NCI-H1105 treated with DMSO at 0.1 percent for 48 hours (cell line): ENCODE measurements at places on chromosomes 16 and 17.

GRCh38 chr17:57957120-57957850 is 2.1 kb upstream of the CUEDC1 start:
- DNase-seq: no peak

DNA sequence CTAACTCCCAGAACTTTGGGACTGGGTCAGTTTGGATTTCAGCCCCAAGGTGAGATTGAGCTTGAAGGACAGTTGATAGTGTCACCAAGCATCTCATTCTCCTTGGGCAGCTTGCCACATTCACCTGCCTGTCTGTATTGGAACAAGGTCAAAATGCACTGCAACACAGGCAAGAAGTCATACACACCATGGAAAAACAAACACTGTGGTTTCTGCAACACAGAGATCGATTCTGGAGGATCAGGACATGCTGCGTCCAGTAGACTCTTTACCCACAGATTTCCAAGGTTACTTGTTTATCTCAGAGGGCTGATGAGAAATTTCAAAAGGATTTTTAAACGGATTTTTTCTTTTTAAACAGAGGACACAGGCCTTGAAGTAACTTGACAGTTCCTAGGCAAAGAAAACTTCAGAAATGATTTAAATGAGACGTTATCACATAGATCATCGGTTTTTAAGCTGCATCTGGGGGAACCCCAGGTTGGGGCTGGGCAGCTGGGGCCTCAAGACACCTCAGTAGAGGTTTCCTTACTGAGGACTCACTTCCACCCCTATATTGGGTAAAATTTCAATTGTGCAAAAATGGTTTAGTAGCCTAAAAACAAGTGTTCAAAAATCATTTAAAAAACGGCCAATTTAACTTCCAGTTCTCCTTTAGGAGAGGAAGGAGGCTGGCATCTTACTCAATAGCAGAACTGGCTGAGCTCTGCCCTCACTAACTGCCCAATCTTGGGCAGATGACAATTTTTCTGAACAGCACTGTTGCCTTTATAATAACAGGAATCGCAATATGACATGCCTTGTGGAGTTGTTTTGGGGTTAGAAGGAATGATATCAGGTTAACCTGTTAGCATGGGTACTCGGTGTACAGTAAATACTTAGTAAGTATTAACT is 299.3 kb downstream of the XYLT1 start:
- no peak for DNase-seq

- no peak for DNase-seq
These were observed 361.0 kb upstream of the PMFBP1 start for GRCh38 chr16:72532906-72533410.

- no peak for DNase-seq
These were observed 12.5 kb upstream of the SLC4A1 start for GRCh38 chr17:44280392-44280937.

DNA sequence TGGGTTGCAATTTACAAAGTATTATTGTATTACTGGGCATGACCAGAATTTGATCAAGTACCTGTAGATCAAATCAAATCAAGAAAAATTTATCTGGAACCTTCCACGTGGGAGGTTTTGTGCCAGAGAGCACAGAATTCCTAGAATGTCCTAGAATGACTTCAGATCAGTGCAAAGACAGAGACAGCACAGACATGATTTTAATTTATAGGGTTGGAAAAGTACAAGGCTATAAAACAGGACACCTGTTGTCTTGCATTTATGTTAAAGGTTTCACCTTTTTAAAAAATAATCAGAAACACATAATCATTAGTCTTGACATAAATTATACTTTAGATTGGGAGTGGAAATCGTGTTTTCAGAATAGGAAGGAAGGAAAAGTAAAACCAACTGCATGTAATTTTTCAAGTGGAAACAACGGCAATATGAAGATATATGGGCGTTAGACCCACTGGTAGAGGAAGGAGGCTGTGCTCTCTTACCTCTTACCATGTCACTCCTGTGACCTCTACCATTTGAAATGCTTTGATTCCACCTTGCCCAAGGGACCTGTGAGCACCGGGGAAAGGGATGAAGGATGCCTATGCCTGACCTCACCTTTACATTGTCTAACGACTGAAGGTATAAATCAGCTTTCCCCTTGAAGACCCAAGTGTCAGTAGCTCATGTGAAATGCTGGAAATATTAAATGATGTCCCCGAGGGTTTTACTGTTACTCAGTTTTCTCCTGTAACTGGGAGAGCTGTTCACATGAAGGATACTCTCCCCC is 100.4 kb downstream of the SNX11 start:
- DNase-seq: no peak

- DNase-seq: no peak
These were observed 48.5 kb downstream of the WWOX start for GRCh38 chr16:78147911-78148401.

- no peak for DNase-seq
These were observed 5.1 kb upstream of the SPAG7 start for GRCh38 chr17:4972752-4973151.

- DNase-seq: no peak
These were observed 134.5 kb downstream of the CDH13 start for GRCh38 chr16:82761236-82761635.

GRCh38 chr17:50478391-50479381 is at the start of gene RSAD1:
Gene RSAD1 (plus strand): TSS chr17:50478860. CDS start chr17:50478885, 25 bp downstream.
- peak; percentile 85 for DNase-seq

DNA sequence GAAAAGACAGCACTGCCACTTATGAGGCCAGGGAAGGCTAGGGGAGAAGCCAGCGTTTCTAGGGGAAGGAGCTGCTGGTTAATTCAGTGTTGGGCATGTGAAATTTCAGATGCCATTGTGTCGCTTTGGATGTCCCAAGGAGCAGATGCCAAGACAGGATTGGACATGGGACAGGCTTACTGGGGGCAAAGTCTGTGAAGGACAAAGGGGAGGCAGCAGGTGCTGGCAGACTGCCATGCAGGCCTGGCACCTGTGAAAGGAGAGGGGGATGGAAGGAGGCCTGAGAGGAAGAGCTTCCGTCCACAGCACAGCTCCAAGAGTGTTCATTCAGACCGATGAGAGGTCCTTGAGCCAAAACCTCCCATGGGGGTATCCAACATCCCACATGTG is 255.5 kb upstream of the RPL38 start:
- DNase-seq: peak; percentile 5

DNA sequence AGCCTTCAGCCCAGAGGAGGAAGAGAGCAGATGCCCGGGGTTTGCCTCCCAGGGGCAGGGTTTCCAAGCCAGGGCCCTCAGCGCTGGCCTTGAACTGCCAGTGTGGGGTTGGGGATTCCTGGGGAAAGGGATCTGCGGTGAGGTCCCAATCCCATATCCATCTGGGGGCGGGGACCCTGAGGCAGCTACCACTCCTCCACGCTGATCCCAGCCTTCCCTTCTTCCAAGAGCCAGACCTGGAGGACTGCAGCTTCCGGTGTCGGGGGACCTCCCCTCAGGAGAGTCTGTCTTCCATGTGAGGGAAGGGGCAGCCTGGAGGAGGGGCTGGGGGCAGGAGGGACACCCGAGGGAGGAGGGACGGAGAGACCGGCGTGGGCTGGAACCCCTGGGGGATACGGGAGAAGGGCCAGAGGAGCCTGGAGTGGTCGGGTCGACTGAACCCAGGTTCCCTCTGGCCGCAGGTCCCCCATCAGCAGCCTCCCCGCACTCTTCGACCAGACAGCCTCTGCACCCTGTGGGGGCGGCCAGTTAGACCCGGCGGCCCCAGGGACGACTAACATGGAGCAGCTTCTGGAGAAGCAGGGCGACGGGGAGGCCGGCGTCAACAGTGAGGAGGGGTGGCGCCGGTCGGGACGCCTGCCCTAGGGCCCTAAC is 10.7 kb upstream of the CISD3 start:
- no peak for DNase-seq

- DNase-seq: no peak
These were observed 62.6 kb downstream of the PLCG2 start for GRCh38 chr16:81841722-81842121.

- no peak for DNase-seq
These were observed 606.9 kb upstream of the RBFOX1 start for GRCh38 chr16:6725634-6726331.

- DNase-seq: no peak
These were observed 207.7 kb downstream of the LAT start for GRCh38 chr16:29192329-29193247.

DNA sequence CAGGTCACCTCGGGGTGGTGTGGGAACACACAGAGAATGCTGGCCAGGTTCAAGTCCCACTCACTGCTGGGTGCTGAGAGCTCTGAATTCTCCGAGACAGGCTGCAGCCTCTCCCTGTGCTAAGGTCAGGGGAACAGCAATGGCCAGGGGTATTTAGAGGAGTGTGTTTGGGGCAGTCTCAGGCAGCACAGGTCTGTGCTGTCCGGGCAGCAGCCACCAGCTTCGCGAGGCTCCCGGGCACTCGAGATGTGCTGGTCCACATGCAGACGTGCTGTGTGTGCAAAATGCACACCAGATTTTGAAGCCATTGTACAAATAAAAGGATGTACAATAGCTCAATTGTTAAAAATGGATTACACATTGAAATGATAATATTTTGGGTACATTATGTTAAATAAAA is 7.1 kb downstream of the NHERF1 start:
- DNase-seq: no peak

DNA sequence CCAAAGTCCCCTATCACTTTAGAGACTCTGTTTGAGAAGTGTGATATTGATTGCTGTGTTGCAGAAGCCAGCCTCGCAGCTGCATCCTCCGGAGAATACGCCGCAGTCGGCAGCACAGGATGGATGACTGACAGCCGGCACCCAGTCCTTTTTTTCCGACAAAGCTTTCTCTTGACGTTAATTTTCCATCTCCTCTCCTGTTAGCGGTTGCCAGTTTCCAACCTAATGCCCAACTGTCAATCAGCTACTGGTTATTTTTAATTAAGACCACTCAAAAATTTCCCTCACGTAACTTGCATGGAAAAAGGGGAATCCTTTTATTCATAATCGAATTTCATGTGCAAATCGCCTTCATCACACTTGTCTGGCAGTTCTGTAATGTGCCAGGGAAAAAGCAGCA is 953.9 kb downstream of the CDH11 start:
- no peak for DNase-seq

GRCh38 chr16:57422026-57422944 is 17.7 kb downstream of the CCL17 start:
- DNase-seq: peak; percentile 13

GRCh38 chr16:20393801-20394577 is 10.5 kb downstream of the PDILT start:
- no peak for DNase-seq

DNA sequence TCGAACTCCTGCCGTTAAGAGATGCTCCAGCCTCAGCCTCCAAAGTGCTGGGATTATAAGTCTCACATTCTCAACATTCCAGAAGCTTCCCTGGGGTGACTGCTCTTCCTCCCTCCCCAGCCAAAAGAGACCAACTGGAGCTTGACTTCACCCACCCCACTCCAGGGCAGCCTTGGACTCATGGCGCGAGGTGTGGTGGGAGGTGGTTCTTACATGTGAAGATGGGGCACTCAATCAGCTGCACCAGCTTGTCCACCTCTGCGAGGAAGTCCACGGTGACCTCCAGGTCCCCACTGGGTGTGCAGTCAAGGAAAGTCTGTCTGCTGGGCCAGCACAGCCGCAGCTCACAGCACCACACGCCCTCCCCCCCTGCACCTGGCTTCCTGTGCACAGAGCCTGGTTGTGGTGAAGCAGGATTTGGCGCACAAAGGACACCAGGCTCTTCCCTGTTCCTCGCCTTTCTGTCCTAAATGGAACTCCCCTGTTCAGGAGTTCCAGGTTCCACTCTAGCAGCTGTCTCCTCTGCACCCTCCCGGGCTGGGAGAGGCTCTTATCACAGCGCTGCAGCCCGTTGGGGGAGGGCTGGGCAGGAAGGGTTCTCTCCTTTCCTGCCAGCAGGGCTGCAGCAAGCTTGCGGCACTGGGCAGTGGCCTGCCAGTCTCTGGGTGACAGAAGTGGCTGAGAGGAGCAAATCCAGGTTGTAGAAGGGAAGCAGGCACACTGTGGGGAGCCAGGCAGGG is 9.6 kb upstream of the MTSS2 start:
- DNase-seq: no peak

GRCh38 chr17:75553295-75554110 is 28.0 kb downstream of the LLGL2 start:
- DNase-seq: no peak

- DNase-seq: peak; percentile 18
These were observed 14.4 kb downstream of the CDIPT start for GRCh38 chr16:29848420-29849297.

- DNase-seq: no peak
These were observed 62.6 kb downstream of the TUBD1 start for GRCh38 chr17:59830007-59830630.

DNA sequence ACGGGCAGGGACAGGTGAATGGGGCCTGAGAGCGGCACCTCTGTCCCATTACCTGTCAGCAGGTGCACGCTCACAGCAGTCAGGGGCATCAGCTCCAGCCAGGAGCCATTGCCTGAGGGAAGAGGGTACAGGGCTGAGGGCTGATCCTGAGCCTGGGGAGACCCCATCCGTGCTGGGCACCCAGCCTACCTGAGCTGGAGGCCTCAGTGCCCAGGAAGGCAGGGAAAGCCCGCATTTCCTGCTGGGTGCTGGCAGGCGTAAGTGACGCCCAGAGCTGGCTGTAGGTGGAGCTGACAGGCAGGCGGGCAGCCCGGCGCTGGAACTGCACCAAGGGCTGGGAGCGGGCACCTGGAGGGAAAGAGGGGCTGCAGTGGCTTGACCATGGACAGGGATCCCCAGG is 7.4 kb downstream of the FAM171A2 start:
- no peak for DNase-seq

DNA sequence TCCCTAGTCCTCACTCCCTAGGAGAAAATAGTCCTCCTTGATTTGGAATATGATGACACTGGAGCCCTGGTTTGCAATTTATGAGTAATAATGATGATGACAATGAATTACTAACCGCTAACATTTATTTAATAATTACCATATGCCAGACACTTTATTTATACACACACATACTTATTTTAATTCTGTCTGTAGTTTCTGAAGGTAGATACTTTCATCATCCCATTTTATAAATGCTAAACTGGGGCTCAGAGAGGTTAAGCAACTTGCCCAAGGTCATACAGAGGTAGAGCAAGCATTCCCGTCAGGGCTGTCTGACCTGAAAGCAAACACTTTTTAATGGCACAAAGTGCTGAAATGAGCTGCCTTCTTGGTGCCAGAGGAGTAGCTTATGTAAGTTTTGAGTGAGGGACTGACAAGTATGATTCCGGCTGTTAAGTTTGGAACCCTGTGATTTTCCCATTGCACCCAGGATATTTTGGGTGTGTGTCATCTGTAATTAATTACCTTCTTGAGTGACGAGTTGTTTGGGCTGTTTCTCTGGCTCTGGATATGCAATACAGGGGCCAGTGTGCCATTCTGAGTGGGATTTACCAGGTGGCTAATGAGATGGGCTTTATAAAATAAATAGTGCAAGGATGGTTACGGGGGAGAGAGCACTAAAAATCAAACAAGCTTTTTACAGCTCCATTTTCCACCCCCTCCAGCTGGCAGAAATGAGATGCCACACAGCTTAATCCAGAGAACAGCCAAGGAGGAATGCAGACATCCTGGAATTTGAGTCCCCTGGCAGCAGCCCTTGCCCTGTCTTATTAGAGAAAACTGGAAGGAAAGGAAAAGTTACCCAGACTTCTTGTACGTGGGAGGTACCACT is 211.8 kb downstream of the SNX29 start:
- peak; percentile 65 for DNase-seq
